ENCODE measurements at places on chromosomes 16 and 17.

- DNase-seq, result no peak
Observed at GRCh38 chr17:42525221-42525620, 10.8 kb upstream of the NAGLU start.

DNA sequence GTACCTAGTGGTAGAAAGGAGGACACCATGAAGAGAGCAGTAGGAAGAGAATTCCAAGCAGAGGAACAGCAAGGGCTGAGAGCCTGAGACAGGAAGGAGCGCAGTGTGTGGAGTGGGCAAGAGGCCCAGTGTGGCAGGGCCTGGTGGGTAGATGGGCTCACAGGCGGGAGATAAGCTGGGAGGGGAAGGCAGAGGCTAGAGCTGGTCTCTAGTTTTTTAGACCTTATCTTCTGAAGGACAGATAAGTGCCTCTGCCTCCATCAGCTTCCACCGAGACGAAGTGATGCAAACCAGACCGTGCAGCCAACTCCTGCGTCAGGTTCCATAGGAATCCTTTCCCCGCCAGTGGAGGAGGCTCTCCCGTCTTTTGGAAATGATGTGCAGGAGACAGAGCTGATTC is 33.6 kb downstream of the CDH1 start:
- no peak for DNase-seq

DNA sequence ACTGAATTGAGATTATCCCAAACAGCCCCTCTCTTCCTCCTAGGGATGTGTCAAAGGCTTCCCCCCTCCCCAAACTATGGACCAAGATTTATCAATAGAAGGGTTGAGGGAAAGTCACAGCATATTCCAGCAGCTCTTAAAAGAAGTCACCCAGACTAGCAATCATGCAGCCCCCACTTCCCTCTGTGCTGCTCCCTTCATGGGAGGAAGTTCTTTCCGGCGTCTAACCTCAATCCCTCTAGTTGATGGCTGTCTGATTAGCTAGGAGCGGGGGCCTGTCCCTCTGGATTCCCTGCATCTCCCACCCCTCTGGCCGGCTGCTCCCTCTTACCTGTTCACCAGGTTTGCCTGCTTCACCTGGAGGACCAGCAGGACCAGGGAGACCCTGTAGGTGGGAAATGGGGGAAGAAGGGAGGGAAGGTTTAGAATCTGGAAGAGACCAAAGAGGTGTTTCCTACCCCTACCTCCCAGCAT is 9.2 kb downstream of the COL1A1 start:
- no peak for DNase-seq

- no peak for DNase-seq
Observed at GRCh38 chr16:69523566-69524305, 42.0 kb upstream of the NFAT5 start.

- DNase-seq, result no peak
Observed at GRCh38 chr17:1035546-1036170, 38.7 kb downstream of the TIMM22 start.

DNA sequence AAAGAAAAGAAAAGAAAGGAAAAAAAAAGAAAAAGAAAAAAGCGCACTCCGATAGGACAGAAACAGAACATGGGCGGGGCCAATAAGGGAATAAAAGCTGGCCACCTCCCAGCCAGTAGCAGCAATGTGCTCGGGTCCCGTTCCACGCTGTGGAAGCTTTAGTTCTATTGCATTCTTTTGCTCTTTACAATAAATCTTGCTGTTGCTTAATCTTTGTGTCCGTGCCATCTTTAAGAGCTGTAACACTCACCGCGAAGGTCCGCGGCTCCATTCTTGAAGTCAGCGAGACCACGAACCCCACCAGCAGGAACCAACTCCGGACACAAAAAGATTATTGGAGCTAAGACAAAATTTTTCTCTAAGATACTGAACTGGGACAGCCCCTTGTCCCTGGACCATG is 3.1 kb upstream of the ARL5C start:
- no peak for DNase-seq

DNA sequence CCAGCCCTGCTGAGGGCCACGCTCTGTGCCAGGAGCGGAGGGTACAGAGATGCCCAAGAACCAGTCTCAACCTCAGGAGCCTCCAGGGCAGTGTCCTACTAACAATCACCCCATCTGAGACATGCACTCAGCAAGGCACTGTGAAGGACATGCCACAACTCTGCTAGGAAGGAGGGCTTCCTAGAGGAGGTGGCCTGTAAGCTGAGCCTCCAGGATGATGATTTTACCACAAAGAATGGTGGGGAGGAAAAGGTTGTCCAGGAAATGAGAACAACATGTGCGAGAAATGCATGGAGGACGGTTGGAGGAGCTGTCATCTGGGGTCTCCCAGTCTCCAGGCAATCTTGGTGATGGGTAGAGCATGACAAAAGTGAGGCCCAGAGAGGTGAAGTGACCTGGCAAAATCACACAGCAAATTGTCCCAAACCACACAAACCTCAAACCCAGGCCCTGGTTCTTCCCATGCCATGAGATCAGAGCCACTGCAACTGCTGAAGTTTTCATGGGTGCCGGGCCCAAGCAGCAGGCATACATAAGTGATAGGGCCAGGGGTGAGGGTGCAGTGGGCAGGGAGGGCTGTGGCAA is 30.5 kb downstream of the CNGB1 start:
- DNase-seq, result no peak

- DNase-seq, result no peak
Observed at GRCh38 chr17:82875407-82875856, 35.6 kb upstream of the ZNF750 start.

DNA sequence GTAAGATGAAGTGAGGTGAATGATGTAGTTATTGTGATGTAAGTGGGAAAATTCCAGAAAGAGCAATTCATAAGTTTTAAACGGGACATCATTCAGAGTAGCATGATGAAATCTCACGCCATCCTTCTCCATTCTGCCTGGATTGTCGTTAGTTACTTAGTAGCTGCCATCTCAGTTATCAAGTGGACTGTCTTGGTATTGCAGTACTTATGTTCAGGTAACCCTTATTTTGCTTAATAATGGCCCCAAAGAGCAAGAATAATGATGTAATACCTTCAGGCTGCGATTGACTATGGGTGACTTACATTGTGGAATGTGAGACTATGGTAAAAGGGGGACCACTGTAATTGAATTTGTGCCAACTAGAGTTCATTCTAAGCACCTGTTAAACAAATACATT is 234.1 kb upstream of the TOM1L1 start:
- DNase-seq, result no peak

GRCh38 chr16:85842848-85843247 is 43.4 kb downstream of the COX4I1 start:
- no peak for DNase-seq

- peak; percentile 32 for DNase-seq
Observed at GRCh38 chr17:4710693-4711634, 532 bp downstream of the ARRB2 start.

DNA sequence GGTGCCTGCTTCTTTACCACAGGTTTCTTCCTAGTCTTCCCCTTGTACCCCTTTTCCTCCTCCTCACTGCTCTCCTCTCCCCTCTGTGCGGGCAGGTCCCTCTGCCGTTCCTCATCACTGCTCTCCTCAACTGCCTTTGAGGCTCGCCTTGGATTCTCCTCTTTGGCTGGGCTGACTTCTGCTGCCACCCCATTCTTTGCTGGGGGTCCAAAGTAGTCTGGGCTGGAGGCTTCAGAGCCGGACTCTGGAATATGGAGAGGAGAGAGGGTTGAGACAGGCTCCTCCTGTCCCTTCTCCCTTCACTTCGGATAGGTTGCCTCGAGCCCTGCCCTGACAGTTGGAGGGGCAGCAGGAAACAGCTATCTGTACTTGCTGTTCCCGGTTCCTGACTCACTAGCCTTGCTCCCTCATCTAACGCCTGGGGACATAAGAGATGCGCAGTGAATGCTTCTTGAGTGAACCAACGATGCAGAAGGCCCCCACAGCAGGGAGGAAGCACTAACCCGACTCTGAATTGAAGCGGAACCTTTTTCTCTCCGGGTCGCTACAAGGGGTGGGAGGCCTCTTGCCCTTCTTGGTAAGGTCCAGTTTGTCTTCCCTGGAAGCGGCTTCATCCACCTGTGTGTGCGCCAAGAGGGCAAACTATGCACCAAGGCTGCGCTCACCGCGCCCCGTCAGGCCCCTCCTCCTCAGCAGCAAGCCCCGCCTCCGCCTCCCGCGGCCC is 655 bp downstream of the HIRIP3 start:
- DNase-seq, result peak; percentile 71

DNA sequence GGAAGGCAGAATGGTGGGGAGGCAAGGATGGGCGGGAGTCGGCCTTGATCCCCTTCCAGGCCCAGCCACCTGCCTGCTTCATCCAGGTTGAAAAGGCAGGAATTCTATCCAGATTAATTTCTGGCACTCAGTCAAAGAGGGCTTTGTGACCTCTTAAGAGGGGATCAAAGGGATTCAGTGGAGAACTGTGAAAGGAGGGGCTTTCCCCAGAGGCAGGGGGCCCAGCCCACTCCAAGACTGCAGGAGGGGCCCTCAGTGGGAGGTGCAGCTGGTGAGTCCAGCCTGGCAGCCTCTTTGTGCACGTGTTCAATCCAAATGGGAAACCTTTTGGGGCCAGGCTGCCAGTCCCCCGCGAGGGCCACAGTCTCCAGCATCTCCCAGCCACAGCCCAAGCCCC is 148.5 kb upstream of the PLCG2 start:
- no peak for DNase-seq

- peak; percentile 10 for DNase-seq
Observed at GRCh38 chr16:78045865-78046581, 23.7 kb downstream of the CLEC3A start.

- no peak for DNase-seq
Observed at GRCh38 chr16:53611179-53611696, 92.4 kb downstream of the RPGRIP1L start.

GRCh38 chr17:40075942-40076498 is 13.3 kb downstream of the THRA start:
- DNase-seq, result no peak

- DNase-seq, result peak; percentile 65
Observed at GRCh38 chr16:88566158-88566557, 4.0 kb upstream of the ZC3H18 start.

DNA sequence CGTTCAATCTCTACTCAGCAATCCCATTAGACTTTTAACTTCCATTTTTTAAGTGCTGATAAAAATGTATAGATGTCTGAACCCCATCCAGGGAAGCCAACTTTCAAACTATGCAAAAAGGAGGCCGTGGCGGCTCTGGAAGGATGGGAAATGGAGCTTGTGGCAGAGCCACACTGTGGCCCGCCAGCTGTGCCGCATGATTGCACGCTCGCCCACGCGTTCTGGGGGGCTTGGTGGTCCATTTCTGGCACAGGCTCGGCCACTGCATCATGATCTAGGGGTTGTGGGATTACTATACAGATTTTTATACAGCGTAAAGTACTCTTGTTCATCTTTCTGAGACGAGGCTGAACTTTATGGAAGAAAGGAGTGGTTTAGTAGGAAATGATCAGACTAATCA is 57.6 kb downstream of the FOXL1 start:
- DNase-seq, result no peak

DNA sequence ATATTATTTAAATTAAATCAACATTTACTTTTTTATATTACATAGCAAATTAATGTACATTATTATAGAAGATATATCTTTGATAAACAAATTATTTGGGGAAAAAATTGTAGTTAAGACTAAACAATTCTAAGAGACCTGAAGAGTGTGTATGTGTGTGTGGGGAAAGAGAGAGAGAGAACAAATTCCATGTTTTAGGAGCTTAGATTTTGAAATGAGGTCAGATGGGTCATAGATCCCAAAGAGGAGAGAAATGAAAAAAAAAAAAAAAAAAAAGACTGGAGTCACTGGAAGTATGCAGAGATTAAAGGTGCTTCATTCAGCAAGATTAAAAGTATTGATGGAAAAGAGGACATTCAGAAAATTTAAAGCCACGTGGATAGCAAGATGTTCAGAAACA is 206.8 kb downstream of the CNTNAP4 start:
- DNase-seq, result no peak

DNA sequence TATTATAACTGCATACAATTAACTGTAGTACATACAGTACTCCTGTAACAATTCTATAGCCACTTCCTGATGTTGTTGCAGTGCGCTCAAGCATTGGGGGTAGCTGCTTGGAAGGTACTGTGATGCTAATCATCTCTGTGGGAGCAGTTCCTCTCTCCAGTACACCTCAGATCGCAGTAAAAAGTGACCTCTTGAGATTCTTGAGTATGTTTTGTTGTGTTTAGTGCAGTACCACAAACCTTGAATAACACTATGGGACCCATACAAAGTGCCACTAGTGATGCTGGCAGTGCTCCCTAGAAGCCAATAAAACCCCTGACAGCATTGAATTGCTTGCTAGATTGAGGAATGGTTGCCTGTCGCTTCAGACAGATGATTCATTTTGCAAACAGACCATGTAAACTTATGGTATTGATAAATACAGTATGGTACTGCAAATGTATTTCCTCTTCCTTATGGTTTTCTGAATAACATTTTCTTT is 193.0 kb downstream of the SPECC1 start:
- no peak for DNase-seq

GRCh38 chr16:3099732-3100499 is 822 bp upstream of the ZSCAN10 start:
- DNase-seq, result peak; percentile 92
